NCI-H446 treated with DMSO at 0.1 percent for 48 hours (cell line): ENCODE measurements at places on chromosomes 5 and 9.

DNA sequence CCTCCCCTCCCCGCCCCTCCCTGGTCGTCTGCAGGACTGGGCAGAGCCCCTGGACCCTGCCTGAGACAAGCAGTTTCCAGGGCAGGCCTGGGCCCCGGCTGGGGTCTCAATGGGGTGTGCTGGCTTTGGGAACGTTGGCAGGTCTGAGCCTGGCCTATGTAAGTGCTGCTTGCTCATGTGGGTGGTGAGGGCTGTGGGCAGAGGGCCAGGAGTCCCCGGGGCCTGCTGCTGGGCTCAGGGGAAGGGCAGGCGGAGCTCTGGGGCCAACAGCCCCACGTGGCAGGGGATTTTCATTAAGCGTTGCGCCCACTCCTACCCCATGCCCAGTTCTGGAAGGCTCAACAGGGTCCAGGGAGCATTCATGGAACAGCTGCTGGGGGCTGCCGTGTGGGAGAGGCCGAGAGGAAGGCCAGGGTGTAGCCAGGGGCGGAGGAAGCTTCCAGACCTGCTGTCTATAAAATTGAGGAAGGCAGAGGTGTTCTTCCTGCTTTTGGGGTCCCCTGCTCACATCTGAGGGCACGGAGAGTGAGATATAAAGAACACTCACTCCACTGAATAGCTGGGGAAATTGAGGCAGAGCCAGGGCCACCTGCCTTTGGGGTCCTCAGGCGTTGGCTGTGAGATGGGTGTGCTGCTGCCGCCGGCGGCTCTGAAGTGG lies 32.5 kb downstream of the RXRA start:
- DNase-seq: peak; percentile 22

DNA sequence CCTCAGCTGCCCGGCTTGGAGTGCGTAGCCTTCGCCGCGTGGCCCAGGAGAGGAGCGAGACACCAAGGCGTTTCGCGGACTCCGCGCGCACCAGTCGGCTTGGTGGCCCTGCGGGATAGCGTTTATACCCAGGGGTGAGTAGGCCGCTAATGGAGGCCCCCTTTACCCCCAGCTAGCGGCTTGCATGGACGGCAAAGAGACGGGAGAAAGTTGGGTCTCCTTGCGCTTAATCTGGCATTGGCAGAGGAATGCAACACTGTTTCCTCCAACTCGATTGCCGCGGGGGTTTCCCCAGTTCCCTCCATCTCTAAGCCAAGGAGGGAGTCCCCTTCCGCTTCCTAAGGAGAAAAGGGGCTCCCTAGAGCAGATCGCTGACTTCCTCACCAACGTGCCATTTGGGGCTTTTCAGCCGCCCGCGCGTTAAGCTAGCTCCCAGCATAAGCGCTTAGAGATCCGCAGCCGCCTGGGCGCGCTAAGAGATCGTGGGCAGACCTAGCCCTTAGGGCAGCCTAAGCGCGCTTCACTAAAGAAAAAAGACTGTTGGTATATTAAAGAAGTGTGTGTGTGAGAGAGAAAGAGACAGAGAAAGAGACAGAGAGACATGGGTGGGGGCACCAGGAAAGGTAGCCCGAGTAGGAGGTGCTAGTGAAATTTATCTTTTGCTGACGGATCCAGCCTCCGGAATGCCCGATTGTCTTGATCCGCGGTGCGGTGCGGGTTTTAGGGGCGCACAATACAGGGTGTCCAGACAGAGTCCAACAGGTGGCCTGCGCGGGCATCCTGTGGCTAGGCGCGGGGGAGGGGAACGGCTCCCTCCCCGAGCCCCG lies 597.9 kb upstream of the SGCD start:
- DNase-seq: no peak

DNA sequence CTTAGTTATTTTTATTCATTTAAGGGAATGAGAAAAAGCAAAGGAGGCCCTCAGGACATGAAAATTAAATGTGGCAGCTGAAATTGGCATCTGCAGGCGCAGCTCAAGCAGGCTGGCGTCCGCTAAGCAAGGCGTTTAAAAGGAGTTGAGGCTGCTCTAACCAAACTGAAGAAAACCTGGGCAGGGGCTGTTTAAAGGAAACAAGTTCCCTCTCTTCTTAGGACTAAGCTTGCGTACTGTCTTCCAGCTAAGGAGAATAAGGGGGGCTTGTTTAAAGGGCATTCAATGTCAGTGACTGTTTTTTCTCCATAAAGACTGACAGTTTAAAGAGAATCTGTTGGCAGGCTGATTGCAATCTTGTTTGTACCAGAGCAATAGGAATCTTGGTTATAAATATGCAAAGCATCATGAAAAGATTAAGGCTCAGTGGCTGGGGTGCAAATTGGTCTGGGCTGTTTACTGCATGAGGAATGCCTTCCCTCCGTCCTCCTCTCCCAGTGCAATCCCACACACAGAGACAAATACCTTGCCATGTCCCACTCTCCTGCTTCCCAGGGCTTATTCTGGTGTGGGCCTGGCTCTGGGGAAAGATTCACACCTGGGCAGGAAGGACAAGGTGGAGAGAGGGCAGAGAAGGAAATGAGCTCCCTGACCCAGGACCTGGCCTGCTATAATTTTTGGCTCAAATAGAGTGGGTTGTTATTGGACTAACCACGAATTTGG lies 85.9 kb upstream of the LIFR start:
- no peak for DNase-seq

GRCh38 chr9:92706218-92706940 lies 36.4 kb upstream of the IPPK start:
- no peak for DNase-seq

- DNase-seq: no peak
Measured at GRCh38 chr5:148491793-148492184, 108.0 kb downstream of the FBXO38 start.

- DNase-seq: peak; percentile 47
Measured at GRCh38 chr5:27087747-27088146, 49.4 kb upstream of the CDH9 start.

- DNase-seq: no peak
Measured at GRCh38 chr5:42035526-42035925, 110.4 kb downstream of the FBXO4 start.
